ENCODE measurements at places on chromosomes 7 and 10.

GRCh38 chr10:21195252-21195651 lies 298.1 kb upstream of the NEBL start:
- peak; percentile 45 for DNase-seq

DNA sequence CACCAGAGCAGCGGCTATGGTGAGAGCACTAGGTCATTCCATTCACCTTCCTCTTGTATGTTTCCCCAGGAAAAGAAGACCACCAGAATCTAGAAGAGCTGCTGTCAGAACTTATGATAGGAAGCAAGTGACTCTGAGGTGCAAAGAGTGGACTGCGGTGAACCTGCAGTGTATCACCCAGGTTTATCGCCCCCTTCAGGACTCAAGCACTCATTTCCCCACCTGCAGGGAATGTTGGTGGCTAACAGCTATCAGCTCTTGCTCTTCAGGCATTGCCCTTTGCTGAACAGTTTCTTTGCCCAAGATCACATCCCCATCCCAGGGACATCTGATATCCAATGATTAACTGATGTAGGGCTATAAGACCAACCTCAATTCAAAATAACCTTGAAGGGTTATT lies 66.3 kb upstream of the IL6 start:
- DNase-seq, result no peak

DNA sequence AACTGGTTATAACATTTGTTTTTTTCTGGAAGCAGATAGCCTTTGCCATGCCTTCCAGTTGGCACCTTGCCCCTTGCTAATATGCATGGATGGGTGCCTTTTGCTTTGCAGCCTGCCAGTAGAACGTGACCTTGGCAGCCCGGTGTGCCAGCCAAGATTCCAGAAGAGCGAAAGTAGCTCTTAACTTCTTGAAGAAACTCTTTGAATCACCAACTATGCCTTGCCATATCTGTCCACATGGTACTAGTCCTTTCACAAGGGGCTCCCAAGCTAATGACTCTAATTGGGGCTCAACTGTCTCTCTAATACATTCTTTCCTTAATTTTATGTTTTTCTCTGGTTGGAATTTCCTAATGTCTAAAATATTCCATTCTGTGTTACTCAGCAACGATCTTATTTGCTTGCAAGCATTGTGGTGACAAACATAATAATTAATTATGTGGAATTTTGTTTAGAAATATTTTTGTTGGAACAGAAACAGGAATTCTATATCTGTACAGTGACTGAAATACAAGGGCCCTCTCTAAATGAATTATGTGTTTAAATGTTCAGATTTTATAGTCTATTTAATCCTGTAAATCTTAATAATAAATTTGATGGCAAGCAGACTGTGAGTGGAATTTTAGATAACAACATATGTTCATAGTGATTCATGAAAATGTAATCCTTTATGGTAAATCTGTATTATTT lies 45.8 kb downstream of the HDAC9 start:
- no peak for DNase-seq

GRCh38 chr7:34160261-34160752 lies 255.0 kb downstream of the BMPER start:
- no peak for DNase-seq

- DNase-seq, result no peak
Measured at GRCh38 chr10:32412499-32412853, 33.5 kb upstream of the CCDC7 start.

DNA sequence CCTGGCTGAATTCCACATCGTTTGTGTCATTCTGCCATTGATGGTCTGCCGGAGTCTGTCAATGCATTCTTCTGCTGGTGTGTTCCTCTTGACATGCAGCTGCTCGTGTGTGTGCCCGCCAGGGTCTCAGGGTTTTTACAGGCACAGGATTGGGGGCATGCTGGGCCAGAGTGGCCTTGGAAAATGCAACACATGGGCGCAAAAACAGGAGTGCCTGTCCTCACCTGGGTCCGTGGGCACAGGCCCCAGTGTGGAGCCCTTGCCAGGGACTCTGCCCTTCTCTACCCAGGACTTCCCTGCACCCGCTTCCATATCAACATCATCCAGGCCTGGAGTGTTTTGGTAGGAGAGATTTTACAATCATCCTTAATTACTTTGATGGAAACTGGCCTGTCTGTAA lies 340.7 kb downstream of the KIF20B start:
- no peak for DNase-seq

DNA sequence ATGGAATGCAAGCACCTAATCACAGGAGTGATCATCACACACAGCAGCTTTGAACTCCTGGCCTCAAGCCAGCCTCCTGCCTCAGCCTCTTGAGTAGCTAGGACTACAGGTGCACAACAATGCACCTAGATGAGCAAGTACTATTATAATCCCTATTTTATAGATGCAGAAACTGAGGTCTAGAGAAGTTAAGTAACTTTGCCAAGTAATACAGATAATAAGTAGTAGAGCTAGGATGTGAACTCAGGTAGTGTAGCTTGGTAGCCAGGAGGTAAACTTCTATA lies 33.7 kb downstream of the DNAJC12 start:
- no peak for DNase-seq

- DNase-seq, result no peak
Measured at GRCh38 chr7:5194571-5194970, 4.5 kb downstream of the WIPI2 start.

GRCh38 chr10:14356921-14357320 lies 26.2 kb upstream of the FRMD4A start:
- no peak for DNase-seq

DNA sequence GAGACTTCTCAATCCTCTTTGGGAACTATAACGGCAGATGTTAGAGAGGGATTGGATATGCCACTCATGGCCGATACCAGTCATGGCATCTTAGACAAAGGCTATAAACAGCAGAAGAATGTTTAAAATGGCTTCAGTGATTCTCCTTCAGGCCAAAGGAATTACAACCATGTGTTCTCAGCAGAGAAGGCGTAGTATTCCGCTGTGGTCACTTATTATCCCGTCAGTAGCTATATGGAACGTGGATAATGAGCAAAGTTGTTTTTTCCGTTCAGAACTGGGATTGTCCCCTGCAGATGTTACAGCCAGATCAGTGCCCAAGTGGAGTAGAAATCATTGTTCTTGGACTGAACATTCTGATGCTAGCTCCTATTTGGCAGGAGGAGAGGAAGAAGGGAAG lies 43.1 kb downstream of the TEX36 start:
- DNase-seq, result no peak

- DNase-seq, result no peak
Measured at GRCh38 chr7:98100088-98100487, 6.6 kb upstream of the LMTK2 start.

GRCh38 chr7:122070834-122071233 lies 73.2 kb downstream of the AASS start:
- DNase-seq, result no peak

DNA sequence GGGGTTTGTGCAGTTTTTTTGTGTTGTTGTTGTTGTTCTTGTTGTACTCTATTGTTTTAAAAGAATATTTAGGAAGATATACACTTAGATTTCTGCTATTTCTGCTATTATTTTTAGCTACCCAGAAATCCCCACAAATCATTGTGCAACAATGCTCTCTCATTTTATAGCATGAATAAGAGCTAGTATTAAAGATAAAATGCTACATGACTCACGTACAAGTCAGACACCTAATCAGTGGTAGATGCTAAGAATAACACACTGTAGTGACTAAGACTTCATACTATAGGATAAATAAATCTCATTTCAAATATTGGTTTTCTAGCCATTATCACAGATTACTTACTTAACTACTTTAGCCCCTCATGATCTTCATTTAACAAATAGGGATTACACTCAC lies 920.5 kb downstream of the KCNMA1 start:
- no peak for DNase-seq

DNA sequence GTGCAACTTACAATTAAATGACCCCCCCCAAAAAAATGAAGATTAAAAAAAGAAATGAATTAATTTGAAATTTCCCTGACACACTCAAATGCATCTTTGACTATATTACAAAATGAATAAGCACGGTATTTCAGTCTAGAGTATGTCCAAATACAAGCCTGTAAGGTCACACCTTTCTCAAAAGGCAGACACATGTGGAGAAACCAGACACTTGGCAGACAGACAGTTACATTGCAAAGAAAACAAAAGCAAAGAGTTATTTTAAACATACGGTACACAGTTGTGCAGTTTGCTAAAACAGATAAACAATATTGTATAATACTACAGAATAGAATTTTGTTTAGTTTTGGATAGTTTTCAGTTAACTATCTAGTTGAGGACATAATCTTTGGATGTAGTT lies 153.0 kb downstream of the ATE1 start:
- no peak for DNase-seq

- DNase-seq, result no peak
Measured at GRCh38 chr7:135510592-135511183, 786 bp upstream of the CNOT4 start.
